ENCODE measurements at places on chromosomes 1 and 21.

DNA sequence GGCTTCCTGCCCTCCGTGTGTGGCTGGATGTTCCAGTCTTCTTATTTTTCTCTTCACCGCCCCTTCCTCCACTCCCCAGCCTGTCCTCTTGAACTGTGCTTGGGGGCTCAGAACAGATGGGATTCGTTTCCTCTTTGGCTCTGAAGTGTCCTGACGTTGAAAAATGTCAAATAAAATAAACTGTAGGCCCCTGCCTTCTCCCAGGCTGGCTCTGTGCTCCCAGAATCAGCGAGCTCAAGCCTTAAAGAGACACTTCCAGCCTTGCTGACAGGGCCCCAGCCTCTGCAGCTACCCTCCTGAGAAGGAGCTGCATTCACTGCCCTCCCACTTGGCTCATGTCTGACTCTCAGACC, 104.2 kb upstream of the IPO9 start:
- DNase-seq: no peak

GRCh38 chr21:44708866-44709425, 2.4 kb downstream of the TSPEAR start:
- no peak for DNase-seq

GRCh38 chr1:241762713-241763339, 85.2 kb upstream of the EXO1 start:
- DNase-seq: no peak

DNA sequence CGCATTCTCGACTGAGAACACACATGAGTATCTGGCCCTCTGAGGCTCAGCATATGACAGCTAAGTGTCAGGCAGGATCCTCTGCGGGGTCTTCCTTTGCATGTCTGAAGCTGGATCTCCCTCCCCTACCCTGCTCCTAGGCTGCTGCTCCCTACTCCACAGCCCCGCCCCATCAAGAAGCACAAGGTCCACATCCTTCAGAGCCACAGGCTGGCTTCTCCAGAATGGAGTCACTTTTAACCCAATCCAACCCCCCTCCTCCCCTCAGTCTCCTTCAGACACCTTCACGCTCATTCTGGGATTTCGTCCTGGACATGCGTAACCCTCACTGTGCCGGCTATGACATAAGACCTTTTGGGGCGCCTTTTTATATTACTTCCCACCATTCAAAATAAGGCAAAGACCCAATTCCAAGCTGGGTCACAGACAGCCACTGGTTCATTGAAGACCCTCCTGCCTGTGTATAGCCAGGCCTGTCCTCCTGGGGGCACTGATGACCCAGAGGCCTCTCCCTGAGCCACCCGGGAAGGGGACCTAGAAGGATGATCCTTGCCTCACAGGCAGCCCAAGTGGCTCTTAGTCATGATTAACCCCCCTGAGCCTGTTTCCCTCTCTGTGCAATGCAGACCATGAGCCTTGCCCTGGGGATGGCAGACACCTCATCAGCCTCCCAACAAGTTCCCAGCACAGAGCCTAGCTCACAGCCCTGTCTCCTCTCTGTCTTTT, 4.7 kb downstream of the ADGRB2 start:
- DNase-seq: no peak

- no peak for DNase-seq
These were observed 44.1 kb downstream of the UCK2 start for GRCh38 chr1:165871311-165872067.

DNA sequence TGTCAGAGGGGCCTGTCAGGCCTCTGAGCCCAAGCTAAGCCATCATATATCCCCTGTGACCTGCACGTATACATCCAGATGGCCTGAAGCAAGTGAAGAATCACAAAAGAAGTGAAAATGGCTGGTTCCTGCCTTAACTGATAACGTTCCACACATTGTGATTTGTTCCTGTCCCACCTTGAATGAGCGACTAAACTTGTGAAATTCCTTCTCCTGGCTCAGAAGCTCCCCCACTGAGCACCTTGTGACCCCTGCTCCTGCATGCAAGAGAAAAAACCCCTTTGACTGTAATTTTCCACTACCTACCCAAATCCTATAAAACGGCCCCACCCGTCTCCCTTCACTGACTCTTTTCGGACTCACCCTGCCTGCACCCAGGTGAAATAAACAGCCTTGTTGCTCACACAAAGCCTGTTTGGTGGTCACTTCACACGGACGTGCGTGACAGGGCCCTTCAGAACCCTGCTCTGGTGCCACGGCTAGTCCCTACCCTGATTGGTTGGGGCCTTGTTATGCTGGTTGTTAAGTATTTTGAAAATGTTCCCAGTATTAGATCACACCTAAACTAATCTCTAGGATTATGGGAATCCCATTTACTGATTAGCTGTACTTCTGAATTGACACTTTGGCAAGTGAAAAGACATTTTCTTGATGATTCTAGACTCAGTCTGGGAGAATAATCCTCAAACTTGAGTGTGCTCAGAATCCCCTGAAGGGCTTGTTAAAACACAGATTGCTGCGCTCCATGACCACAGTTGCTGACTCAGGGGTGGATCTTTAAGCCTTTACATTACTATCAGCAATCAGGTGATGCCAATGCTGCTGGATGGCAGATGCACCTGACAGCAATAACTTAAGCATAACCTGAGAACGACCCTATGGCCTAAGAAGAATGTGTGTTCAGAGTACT, 28.8 kb upstream of the SPATA6 start:
- DNase-seq: no peak
